Stimulated activated CD4-positive, alpha-beta T cell treated with anti-CD3 and anti-CD28 coated beads, Interleukin-4, amount 100 ng/mL, for 24 hours (primary cell): ENCODE measurements at places on chromosomes 1 and 21.
A peak's percentile ranks its signal among the peaks of the same experiment; 100 is the strongest.

- DNase-seq = no peak
These were observed 361 bp downstream of the INSRR start for GRCh38 chr1:156858555-156858956.

DNA sequence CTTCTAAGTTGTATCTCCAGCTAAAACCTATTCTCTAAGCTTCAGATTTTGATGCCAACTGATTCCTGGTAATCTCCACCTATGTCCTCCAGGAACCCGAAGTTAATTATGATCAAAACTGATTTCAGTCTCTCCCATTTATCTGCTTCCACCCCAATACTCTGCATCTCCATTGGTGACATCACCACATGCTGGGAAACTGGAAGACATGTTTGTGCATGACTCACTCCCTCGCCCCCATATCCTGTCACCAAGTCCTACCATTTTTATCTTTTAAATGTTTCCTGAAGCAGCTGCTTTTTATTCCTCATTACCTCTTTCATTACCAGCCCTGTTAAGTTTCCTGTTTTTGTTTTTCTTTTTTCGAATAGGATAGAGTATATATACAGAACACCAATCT lies 228.5 kb downstream of the LRRC40 start:
- no peak for DNase-seq

DNA sequence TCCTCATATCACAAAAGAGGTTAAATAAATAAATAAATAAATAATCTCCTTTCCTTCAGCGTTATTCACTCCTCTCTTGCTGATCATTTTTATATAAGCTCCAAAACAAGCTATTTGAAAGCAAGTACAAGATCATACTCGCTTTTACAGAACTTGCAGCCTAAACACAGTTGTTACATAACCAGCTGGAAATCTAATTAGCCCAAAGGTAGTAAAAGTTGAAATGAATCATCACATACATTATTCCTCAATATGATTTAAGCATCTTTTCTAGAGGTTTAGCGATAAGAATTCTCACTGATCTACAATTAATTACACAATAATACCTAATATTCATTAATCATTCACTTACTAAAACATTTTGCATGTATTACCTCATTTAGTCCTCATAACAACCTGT lies 160.2 kb downstream of the COP1 start:
- no peak for DNase-seq

DNA sequence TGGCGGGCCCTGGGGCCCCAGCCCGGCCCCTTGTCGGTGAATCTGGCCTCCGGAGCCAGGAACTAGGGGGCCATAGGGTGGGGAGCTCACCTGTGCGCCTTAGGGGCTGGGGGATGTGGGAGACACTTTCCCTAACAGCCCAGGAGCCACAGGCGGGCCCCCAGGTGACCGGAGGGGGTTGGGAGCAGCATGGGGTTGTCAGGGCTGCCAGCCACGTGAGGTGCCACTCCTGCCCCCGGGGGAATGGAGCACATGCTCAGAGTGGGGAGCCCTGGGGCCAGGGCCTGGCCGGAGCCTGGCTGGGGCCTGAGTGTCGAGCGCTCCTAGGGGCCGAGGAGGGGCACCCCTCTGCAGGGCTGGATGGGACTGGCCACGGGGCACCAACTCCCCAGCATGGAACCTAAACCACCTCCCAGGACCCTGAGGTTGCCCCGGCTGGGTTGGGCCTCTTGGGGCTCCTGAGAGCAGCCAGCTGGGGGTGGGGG lies 19.9 kb downstream of the PRXL2B start:
- DNase-seq = no peak

DNA sequence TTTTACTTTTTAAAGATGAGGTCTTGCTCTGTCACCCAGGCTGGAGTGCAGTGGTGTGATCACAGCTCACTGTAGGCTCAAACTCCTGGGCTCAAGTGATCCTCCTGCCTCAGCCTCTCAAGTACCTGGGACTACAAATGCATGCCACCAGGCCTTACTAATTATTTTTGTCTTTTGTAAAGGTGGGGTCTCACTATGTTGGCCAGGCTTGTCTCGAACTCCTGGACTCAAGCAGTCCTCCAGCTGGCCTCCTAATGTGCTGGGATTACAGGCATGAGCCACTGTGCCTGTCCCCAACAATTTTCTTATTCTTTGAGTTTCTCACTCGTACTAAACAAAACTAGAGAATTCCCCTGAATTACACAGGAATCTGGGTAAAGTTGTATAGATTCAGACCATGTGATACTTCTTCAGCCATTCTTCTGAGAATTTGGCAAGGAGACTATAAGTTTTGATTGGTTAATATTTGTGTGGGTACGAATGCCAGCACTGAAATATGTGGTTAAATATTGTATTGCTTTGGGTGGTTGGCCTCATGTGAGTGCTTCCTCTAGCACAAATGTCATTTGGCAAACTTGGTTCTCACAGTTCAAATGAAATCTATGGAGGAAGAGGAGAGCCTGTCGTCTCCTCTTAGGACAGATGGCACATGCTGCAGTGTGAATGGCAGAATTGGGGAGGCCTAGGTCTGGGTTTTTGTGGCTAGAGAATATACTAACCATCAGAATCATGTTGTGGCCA lies 104.9 kb downstream of the RUNX1 start:
- no peak for DNase-seq

GRCh38 chr1:201537891-201538611 lies 876 bp upstream of the NAV1 start:
- no peak for DNase-seq

- DNase-seq = no peak
These were observed 9.2 kb upstream of the SERTAD4 start for GRCh38 chr1:210223226-210223904.

GRCh38 chr1:171798765-171799164 lies 17.3 kb downstream of the METTL13 start:
- no peak for DNase-seq

GRCh38 chr1:71339238-71339637 lies 258.4 kb upstream of the ZRANB2 start:
- no peak for DNase-seq

DNA sequence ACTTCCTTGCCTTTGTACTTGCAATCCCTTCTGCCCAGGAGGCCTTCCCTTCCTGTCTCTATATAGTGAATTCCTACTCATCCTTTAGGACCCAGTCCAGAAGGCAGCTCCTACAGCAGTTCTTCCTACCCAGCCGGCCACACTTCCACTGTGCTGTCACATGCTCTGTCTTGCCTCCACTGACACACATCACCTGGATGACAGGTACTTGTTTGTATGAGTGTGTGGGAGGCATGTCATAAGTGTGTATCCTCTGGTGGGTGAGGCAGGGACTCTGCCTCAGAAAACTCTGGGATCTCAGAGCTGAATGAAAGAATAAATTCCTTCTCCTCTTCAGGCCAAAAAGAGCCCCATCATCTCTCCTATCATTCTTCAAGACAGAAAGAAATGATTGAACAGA lies 5.1 kb upstream of the OSCP1 start:
- DNase-seq = no peak

DNA sequence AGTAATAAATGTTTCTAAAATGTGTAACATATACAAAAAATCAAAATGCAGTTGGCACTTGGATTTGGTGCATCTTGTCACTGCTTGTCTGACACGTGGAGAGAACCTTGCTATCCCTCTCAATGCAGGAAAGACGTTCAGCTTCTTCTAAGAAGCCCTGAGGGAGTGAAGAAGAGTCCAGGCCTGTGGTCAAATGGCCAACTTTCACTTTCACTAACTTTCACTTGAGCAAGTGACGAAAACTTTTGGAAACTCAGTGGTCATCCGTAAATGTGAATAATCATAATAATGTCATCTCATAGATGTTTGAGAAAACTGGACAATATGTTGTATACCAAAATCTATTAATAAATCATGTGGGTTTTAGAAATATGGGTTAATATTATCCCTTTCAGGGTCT lies 61.9 kb downstream of the ERG start:
- DNase-seq = no peak

GRCh38 chr21:34912022-34912945 lies 136.8 kb downstream of the RUNX1 start:
- DNase-seq = no peak

DNA sequence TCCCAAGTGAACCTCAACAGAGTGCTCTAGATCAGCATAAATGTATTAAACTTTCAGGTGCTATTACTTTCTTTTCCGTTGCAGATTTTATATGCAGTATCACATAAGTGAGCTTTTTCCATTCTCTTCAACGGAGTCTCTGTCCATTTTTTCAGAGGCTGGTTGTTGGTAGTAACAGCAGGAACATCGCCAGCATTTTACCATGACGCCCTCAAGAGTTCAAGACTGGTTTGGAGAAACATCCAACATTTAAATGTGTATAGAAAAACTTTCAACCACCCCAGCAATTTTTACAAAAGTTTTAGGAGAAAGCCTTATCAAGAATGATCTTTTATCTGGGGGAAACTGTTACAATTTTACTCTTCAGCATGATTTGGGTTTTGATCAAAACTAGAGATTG lies 117.0 kb downstream of the TGFB2 start:
- no peak for DNase-seq

- DNase-seq = no peak
These were observed 100.9 kb upstream of the MARK1 start for GRCh38 chr1:220426989-220427388.

DNA sequence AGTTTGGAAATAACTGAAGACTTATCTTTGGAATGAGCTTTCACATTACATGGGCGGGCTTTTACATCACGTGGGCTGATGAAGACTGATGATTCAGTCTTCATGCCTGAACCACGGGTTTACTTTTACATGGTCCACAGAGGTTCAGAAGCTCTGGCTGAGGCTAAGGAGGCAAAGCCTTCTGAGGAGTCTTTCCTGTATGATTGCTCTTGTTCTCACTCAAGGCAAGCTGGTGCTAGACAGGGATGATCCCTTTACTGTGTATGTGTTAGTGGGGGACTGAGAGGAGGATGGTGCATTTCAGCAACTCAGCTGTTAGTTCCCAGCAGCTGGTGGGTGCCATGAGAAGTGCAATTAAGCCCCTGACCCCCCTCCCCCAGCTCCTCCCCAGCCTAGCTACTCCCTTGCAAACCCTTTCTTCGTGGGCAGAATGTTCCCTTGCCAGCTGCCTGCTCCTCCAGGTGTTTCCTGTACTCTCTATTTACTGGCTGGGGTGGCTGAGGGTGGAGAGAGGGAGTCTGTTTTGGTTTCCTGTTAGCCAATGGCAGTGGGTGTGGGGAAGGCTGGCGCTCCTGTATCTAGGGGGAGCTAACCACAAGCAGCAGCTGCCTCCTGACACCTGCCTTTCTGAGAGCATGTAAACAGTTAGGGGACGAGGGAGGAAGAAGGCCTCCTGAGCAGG lies 15.4 kb downstream of the BTG2 start:
- DNase-seq = peak; percentile 47

- peak; percentile 87 for DNase-seq
These were observed 37.9 kb upstream of the BTG2 start for GRCh38 chr1:203267347-203267846.

GRCh38 chr1:157249326-157249725 lies 111.1 kb upstream of the ETV3 start:
- no peak for DNase-seq

DNA sequence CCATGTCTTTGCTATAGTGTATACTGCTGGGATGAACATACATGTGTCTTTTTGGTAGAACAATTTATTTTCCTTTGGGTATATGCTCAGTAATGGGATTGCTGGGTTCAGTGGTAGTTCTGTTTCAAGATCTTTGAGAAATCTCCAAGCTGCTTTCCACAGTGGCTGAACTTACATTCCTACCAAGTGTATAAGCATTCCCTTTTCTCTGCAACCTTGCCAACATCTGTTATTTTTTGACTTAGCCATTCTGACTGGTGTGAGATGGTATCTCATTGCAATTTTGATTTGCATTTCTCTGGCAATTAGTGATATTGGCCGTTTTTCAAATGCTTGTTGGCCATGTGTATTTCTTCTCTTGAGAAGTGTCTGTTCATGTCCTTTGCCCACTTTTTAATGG lies 37.5 kb upstream of the ANGPTL1 start:
- no peak for DNase-seq

DNA sequence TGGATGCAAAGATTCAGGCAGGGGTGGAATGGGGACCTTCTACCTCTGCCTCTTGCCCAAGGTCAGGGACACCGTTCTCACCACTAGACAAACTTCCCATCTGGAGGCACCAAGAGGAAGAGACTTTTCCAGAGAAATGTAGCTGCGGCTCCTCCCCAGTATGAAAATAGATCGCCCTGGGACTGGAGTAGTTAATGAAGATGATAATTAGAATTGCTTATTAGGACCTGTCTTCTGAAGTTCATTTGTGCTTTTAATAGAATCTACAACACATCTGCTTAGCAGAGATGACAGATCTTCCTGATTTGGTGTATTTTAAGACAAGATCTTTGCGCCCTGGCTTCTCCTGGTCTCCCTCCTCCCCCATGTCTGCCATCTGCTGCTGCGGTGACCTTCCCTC lies 266.6 kb downstream of the KAZN start:
- no peak for DNase-seq

DNA sequence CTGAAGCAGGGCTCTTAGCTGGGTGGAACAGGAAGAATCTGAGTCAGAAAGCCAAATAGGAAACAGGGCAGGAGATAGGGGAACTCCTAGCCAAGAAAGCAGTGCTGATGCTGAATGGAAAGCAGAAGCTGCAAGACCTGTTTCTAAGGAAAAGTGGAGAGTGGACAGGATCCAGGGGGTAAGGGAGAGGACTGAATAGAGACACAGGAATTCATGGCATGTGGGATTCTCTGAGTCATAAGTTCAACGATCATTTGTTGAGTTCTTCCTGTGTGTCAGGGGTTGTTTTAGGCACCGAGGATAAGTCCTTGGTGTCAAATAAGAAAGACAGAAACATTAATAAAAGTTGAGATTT lies 153.8 kb upstream of the FGGY start:
- DNase-seq = no peak

- DNase-seq = no peak
These were observed 5.3 kb upstream of the ERG start for GRCh38 chr21:38503583-38503982.

GRCh38 chr1:222948079-222948478 lies 133.2 kb downstream of the DISP1 start:
- DNase-seq = no peak
